ENCODE measurements at places on chromosomes 4 and X. TPM values are rescaled to one million over a fixed set of nuclear protein-coding genes. Genes with fewer than 3 reads are reported as not detected.

Gene HSFX3
- total RNA-seq: not detected

Gene PAGE2B
- not detected for total RNA-seq

Gene FABP2
- 0.60 TPM for total RNA-seq

Gene CXCL3
- 17.5 TPM for total RNA-seq

Gene C1QTNF7
- total RNA-seq: 18.3 TPM

Gene RRAGB
- total RNA-seq: 20.7 TPM

Gene CRMP1
- 5.3 TPM for total RNA-seq

Gene RAI2
- 35.0 TPM for total RNA-seq

Gene CT45A3
- not detected for total RNA-seq

Gene SPACA5
- total RNA-seq: not detected

Gene MND1
- total RNA-seq: 0.36 TPM

Gene XKRX
- 0.20 TPM for total RNA-seq

Gene GPR78
- total RNA-seq: 1.0 TPM

Gene GSX2
- not detected for total RNA-seq

Gene C4orf36
- total RNA-seq: 0.74 TPM

Gene NPNT
- total RNA-seq: 16.0 TPM

- DNase-seq: no peak
Measured at GRCh38 chrX:145002771-145003170, 244.5 kb upstream of the SPANXN1 start.

- DNase-seq: no peak
Measured at GRCh38 chr4:26815706-26816105, 44.9 kb upstream of the STIM2 start.

- no peak for DNase-seq
Measured at GRCh38 chrX:71160475-71160874, 15.8 kb downstream of the NLGN3 start.

- DNase-seq: no peak
Measured at GRCh38 chr4:118810991-118811764, 24.7 kb downstream of the SEC24D start.

DNA sequence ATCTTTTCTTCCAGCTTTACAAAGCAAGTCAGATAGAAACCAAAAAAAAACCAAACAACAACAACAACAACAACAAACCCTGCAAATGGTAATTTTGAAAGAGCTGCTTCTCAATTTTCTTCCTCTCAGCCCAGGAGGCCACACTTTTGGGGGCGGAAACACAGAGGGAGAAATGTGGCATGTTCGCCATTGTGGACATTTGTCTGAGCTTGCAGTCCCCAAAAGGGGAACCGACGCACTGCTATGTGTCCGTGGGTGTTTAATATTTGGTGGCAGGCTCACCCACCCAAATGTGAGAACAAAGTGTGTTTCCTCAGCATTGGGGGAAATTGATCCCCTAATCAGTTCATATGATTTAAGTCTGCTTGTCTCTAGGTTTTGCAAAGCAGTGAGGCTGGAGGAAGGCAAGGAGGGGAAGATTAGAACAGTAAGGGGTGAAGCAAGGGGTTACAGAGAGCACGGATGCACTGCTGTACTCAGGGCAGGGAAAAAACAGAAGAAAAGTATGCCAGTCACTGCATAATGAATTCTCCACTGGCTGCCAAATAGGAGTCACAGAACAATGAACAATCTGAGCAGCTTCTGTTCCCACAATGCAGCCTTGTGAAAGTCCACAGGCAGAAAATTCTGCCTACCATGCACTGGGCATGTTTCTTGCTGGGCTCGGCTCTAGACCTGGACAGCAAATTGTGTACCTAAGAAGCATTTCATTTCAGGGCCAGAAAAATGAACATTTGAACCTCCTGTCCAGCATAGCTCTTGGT lies 74.7 kb upstream of the GPM6B start:
- DNase-seq: no peak

DNA sequence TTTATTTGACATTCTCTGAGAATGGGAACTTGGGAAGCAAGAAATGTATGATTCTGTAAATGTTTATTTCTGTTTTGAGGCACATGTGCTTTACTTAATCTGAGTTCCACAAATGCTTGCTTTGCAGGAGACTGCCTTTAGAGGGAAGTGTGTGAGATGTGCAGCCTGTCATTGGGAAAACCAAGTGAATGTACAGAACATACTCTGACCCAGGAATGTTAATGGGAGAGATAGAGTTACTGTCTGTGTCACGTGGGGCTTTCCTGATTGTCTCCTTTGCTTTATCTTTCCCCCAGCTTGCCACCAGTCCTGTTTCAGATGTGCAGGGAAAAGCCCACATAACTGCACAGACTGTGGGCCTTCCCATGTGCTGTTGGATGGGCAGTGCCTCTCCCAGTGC lies 218.6 kb upstream of the ANXA3 start:
- no peak for DNase-seq

DNA sequence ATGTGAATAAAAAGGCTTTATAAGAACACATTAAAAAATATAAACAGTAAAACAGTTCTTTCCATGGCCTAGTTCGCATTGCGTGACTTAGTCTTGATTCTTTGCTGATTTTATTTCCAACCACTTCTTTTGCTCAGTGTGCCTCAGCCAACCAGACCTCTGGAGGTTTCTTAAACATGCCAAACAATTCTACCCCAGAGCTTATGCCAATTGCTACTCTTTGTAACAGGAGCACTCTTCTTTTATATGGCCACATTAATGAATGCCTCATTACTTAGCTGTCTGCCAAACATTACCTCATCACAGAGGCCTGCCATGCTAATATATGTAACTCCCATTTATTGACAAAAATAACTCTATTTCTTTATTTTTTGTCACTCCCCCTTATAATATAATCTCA lies 202.3 kb downstream of the NDST4 start:
- no peak for DNase-seq

DNA sequence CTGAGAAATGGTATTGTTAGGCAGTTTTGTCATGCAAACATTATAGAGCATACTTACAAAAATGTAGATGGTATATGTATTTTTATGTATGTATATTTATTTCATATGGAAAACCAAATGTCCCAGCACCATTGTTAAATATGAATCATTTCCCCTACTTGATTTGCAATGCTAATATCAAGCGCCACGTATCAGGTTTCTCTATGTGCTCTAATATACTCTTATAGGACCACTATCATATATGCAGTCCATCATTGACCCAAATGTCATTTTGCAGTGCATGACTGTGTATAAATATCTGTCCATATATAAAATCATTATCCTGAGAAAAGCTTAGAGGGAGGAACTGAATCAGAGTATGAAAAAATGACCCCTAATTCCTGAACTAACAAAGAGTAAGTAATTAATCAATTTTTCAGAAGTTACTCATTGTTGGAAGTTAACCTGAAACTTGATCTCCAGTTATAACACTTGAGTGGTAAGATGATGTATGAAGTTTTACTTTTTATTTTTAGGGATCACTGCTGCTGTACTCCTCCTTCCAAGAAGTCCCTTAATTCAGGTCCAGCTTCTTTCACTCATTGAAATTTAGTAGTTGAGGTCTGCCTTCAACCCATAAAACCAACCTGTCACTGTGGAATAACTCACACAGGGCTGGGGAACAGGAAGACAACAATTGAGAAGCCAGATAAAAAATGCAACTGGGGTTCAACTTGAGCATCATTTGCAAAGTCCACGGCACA lies 134.8 kb upstream of the LDB2 start:
- no peak for DNase-seq

DNA sequence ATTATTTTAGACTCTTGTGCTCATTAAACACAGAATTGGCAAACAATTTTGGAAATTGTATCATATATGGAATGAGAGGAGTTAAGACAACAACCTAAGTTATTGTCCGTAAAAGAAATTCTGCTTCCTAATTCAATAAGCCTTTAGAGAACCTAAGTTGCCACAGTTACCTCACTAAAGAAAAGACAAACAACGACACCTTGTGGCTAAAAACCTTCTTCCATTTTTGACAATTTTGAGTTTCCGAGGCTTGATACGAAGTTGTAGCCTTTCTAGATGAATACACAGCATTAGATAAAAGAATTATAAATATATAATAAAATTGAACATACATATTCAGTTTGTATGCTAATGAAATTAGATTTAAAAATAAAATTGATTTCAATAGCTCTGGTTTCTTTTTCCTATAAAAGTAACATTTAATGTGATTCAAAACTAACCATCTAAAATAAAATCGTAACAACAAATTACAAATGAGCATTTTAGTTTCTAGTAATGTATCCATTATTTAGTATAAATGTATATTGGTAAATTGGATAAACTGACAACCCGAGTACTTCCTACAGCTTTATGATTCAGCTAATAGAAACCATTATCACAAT lies 275.1 kb downstream of the GPM6A start:
- no peak for DNase-seq

GRCh38 chr4:129323658-129324057 lies 227.7 kb downstream of the C4orf33 start:
- DNase-seq: no peak

DNA sequence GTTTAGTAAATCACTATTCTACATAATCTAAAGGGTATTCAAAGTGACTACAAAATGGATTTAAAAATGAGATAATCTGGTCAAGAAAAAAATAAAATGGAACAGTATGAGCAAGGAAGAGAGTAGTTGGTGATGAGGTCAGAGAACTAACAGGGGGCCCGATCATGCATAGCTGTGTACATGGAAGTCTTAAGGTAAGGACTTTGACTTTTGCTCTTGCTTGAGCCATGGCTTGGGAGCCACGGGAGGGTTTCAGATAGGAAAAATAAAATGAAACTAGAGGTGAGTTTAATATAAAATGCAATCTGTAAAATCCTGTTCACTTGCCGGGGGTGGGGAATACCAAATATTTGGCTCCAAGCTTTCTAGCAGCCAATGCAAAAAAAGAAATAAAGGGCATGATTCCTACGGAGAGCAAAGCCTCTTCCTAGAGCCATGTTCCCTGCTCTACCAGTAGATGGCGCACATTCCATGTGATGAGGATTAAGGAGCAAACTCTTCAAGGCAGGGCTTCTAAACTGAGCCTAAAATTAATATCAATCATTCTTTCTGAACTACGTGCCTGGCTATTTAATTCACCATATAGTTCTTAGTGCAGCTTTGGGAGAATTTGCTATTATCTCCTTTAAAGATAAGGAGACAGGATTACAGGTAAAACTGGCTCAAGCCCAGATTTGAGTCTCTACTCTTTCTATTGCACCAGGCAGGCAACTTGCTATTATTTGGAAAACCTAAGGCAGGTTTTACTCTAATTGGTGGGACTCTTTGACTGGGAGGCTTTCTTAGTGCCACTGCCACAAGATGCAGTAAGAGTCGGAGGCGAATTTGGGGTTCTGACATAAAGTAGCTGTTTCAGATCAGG lies 6.8 kb upstream of the CLCN5 start:
- no peak for DNase-seq

GRCh38 chr4:169070071-169070894 lies 60.2 kb upstream of the CBR4 start:
- DNase-seq: no peak

GRCh38 chrX:102339312-102340298 lies 92.6 kb downstream of the NXF2 start:
- DNase-seq: no peak

DNA sequence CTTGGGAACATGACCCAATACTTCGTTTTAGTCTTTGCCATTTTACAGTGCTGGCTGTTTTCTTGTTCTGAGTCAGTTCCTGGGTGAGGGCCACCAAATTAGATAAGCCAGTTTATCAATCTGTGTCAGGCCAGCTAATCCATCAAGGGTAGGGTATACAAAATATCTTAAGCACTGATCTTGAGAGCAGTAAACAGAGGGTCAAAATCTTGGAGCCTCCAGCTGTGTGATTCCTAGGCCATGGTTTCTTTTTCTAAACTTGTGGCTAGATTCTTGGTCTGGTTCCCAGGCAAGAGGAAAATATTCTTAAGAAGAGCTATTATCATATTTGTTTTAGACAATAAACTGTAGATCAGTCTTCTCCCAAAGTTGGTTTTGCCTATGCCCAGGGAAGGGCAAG lies 1396.6 kb upstream of the PABPC4L start:
- DNase-seq: no peak

DNA sequence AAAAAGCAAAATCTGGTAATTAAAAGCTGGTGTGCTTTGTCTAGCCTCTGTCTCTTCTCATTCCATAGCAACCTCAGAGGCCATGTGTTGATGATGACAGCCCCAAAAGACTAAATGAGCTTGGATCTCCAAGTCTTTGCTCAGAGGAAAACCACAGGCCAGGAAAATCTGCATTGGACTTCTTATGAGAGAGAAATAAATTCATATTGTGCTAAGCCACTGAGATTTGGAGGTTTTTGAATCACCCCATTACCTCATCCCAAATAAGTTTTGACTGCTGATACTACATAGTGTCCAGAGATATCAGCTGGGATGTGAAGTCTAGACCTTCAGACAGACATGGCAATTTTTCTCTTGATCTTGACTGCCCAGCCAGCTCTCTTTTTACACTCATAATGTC lies 178.6 kb upstream of the DIPK2B start:
- no peak for DNase-seq

GRCh38 chrX:154873329-154873728 lies 12.8 kb upstream of the F8A1 start:
- DNase-seq: no peak
